DMS153 (cell line): ENCODE measurements at places on chromosomes 3 and 15.

DNA sequence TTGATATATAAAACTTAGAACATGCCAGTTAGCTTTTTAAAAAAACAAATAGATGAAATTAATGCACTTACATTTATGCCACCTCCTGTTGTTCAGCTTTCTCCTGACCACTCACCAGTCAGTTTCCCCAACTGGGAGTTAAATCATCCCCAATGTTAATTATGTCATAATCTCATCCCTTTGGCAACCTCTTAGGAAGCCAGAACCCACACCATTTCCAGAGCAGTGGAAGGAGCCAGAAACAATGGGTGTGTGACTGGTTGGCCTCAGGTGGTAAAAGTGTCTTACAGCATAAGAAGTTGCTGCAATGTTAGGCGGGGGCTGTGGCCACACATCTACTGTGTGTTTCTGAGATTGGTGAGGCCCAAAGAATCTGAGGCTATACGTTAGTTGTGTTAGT is 46.5 kb upstream of the MITF start:
- DNase-seq, result no peak

GRCh38 chr15:44308415-44308814 is 19.9 kb downstream of the GOLM2 start:
- no peak for DNase-seq

- no peak for DNase-seq
These were observed 30.1 kb upstream of the TFRC start for GRCh38 chr3:196111939-196112386.

DNA sequence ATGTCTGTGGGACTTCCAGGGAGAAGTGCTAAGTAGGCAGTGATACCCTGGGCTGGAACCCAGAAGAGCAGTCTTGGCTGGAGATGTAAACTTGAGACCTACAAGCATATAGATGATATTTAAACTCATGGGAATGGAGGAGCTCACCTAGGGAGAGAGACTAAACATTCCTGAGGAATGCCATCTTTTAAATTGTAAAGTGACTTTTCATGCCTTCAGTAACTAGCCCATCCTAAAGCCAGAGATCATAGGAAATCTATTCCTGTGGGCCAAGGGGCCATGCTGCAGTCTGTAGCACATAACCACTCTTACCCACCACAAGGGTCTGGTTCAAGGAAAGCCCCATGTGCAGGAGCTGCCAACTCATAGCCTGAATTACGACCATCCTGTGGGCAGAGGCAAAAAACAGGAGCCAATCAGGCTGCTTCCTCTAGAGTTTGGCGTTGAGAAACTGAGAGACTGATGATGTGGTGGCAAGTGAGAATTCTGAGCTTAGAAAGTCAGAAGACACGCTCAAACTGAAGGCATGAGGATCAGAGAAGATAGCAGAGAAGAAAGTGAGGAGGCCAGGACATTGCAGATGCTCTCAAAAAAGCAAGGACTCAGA is 37.5 kb downstream of the CTDSPL start:
- DNase-seq, result no peak

DNA sequence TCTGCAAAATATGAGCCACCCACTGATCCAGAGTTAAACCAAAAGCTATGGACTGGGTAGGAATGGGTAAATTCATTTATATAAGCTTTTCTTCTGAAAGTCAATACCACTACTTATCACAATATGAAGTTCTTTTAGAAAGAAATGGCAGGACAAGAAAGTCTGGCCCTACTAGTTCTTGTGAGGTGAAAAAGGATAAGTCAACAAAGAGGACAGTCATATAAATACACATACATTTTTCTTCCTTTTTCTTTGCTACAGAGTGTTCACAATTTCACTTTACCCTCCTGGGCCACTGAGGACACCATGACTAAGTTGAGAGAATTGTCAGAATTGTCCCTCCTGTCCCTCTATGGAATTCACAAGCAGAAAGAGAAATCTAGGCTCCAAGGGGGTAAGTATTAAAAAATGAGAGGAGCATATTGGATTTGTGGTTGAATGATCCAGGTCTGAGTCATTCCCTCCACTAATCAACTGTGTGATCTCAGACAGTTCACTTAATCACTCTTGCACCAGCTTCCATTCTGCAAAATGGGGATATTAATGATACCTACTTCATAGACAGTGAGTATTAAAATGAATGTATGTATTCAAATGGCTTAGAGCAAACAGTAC is 27.6 kb downstream of the ACP3 start:
- DNase-seq, result no peak

GRCh38 chr15:47983533-47983932 is 137.3 kb upstream of the SLC24A5 start:
- DNase-seq, result no peak

- no peak for DNase-seq
These were observed 10.1 kb downstream of the ARL14 start for GRCh38 chr3:160686955-160687535.

GRCh38 chr3:78174821-78175220 is 1134.9 kb downstream of the ROBO2 start:
- DNase-seq, result no peak

DNA sequence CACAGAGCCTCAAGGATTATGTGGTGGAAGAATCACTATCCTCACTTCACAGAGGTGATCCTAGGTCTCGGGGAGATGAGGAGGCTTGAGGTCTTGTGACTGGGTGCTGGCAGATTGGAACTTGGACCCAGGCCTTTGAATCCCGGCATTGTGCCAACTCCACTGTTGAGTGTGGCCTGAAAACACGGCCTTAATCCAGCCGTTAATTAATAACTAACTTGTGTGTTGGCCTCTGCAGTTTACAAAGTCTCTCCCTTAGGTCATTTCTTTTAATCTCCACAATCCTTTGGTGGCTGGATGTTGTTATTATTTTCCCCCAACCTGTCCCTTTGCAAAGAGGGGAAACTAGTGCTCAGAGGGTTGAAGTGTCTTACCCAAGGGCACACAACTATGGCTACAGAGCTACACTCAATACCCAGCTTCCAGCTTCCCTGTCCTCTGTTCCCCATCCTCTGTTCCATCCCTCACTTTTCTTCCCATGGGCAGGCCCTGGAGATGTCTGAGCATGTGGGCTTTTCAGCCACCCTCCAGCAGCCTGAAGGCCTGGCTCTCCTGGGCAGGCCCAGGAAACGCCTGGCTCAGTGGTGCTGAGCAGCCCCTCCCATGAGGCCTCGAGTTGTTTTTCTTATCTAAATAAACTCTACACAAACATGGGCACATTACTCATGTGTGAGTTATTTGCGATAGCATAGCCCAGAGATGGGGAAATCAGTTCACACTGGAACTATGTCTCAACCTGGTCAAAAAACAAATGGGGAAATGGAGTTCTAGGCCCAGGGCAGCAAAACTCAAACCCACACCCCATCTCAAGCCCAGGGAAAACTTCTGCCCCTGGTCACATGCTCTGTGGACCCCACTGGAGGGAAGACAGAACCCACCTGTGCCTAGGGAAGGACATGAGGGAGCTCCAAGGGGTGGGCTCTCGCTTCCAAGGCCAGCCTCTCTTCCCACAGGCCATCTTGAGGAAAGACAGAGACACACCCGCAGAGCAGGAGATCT is 16.8 kb upstream of the SMAD3 start:
- no peak for DNase-seq

DNA sequence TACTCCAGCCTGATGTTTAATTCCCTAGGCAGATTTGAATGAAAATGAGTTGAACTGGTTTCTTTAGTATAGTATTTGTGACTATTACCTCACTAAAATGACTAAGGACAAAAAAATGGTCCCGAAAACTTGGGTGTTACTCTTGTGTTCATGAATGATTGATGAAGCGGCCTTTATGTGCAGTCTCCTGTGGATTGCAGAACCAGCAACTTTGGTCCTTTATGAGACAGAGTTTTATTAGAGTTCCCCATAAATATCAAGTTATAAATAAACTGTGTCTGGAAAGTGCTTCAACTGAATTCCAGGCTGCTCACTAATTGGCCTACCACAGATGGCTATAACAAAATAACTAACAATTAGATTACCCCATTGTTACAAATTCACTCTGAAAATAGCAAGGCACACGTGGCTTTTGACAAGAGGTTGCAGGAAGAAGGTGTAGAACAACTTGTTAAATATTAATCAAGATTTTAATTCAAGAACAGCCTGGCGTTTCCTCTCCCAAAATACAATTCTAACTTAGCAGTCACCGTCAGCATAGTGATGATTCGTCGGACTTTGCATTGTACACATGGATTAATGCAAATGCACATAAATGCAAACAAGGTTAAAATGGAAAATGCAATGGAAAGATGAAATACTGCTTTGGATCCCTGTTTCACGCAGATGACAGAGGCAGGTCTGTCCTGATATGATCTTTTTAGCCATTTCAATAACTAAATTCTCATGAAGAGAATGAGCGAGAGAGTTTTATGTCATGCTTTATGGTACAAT is 567.3 kb upstream of the ZNF717 start:
- no peak for DNase-seq

GRCh38 chr3:125556314-125556713 is 36.3 kb upstream of the SNX4 start:
- no peak for DNase-seq

- no peak for DNase-seq
These were observed at the start of gene SEMA4B for GRCh38 chr15:90201130-90201943. Gene SEMA4B, plus strand, starts transcription at chr15:90201330. Its CDS starts 249 bp downstream, at chr15:90201579.

DNA sequence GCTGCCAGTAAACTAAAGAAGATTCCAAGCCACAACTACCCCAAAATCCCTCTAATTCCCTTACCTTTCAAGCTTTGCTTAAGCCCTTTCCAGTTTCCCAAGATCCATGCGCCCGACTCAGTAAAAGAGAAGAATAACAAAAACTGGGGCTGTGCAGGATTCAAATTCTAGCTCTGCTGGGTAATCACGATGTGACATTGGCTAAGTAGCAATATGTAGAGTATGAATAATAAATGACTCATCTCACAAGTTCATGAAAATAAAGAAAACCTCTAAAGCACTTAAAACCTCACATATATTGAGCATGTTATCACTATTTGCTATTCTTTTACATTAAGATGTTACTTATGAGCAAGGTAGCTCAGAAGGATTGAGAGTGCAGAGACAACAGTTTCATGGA is 522.2 kb upstream of the ZNF717 start:
- DNase-seq, result no peak

DNA sequence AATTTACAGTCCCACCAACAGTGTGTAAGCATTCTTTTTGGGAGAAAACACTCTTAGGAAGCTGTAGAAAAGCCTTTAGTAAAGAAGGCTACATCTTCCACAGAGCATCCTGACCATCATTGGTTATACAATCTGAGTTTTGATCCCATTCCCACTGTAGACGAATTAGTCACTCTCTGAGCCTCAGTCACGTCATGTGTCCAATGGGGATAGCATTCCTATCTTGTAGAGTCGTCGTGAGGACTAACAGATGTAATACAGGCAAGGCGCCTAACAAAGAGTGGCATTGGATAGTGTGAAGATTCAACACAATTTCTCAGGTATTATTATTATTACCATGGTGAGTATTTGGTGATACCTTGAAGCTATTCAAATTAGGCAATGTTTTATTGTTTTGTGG is 44.0 kb upstream of the ALDH1A3 start:
- DNase-seq, result no peak

DNA sequence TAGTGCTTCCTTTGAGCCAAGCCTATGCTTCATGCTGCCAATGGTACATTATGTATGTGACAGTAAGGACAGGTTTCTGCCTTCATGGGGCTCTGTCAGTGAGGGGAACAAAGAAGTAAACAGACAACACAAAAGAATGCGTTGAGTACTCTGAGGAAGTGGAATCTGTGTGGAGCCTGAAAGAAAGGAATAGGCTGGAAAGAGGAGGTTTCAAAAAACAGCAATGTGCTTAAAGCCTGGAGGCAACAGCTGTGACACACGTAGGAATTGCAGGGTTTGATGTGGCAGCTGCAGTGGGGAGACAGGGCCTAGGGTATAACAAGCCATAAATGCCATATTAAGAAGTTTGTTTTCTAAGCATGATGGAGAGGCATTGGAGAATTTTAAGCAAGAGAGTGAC is 316.7 kb downstream of the CLSTN2 start:
- no peak for DNase-seq

GRCh38 chr3:57852896-57853295 is 96.8 kb downstream of the SLMAP start:
- no peak for DNase-seq

GRCh38 chr3:14139771-14140170 is 14.9 kb downstream of the TMEM43 start:
- no peak for DNase-seq

- no peak for DNase-seq
These were observed 162.6 kb downstream of the IL1RAP start for GRCh38 chr3:190676481-190676880.

DNA sequence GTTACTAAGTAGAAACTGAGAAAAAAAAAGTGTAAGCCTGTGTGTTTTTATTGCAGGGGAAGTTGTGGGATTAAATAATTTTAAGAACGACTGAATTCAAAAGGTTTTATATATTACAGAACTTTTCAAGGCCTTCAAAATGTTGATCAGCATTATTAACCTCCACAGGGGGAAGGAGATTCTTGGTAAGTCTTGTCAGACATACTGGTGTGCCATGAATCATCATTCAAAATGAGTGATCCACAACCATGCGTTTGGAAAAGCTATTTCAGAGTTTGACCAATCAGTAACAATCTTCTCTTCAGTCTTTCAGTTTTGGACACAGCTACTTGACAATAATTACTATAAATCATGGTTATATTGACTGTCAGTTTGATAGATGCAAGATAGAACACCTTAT is 70.2 kb downstream of the ADAMTS9 start:
- DNase-seq, result no peak

GRCh38 chr3:161560008-161560637 is 63.5 kb downstream of the OTOL1 start:
- peak; percentile 34 for DNase-seq

DNA sequence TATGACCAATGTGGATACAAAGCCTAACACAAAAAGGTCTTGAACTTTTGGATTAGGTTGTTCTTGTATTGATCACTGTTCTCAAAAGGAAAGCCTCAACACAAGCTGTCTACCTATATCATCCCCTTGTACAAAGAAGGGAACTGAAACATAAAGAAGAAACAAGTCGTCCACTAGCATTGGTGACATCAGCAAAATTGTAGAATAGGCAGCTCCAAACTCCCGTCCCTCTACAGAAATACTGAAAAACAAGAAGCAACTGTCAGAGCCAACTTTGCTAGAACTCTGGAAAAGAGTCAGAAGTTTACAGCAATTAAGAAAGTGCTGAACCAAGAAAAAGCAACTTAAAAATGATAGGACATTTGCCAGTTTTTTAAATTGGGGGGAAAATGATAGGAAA is 7.5 kb upstream of the NR1I2 start:
- no peak for DNase-seq

- DNase-seq, result peak; percentile 18
These were observed 15.8 kb upstream of the KCNMB3 start for GRCh38 chr3:179266701-179267211.

- no peak for DNase-seq
These were observed 36.2 kb downstream of the SSR3 start for GRCh38 chr3:156518726-156519125.

GRCh38 chr15:101266034-101266433 is 11.3 kb downstream of the SELENOS start:
- no peak for DNase-seq

DNA sequence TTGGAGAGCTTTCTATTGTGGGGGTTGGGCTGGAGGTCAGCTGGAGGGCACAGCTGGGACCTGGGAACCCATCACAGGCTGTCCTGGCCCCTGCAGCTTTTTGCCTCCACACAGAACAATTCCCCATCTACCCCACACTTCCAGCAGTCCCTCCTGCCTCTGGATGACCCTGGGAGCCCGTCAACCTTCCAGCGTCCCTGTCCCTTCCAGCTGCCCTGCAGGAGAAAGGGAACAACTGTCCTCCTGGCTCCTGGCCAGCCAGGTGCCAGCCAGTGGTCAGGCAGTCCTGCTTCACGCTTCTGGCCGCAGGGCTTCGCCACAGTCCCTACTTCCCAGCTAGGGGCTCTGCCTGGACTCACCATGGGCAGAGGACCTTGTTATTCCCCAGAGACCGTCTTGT is 27.2 kb downstream of the LINGO1 start:
- DNase-seq, result no peak
